ENCODE measurements at places on chromosomes 3 and 15.

- DNase-seq: no peak
Measured at GRCh38 chr15:61336026-61336638, 107.0 kb upstream of the RORA start.

- DNase-seq: no peak
Measured at GRCh38 chr3:51686512-51687215, 15.6 kb downstream of the TEX264 start.

DNA sequence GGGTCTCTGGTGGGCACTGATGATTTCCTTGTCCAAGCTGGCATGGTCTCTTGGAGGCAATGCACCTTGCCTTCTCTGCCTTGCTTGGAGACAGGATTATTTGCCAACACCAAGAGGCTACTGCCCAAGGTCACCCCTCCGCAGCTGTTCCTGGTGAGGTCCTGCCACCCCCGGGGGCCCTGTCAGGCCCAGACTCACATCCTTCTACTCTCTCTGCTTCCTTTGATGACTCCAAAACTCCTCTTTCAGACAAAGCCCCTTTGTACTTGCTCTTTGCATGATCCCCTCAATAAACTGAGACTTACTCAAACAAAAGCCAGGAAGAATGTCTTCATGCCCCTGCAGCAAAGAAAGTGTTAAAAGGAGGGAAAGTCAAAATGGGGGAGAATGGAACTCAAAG, 137.7 kb downstream of the MEX3B start:
- no peak for DNase-seq

GRCh38 chr3:159907828-159908227, 80.8 kb upstream of the IL12A start:
- no peak for DNase-seq

DNA sequence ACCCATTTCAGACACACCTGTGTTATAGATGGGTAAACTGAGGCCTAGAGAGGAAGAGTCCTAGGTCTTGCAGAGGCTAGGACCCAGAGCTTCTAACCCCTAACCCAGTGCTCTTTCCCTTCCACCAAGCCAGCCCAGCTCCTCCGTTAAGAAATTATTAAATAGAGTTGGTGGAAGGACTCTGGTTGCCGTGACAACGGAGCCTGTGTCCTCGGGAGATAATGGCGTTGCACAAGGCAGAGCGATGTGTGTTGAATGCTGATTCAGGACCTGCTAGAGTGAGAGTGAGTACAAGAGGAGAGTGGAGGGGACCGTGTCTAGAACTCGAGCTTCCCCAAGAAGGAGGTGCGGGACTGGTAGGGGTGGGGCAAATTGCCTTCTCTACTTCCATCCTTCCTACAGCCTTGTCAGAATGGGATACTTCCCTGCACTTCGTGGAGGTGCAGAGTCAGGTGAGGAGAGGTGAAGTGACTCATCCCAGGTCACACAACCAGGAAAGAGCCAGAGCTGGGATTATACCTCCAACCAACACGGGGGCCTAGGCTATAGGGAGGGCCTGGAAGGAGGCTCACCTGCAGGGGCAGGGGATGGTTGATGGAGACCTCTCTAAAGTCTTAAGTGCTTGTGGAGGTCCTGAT, 8.6 kb downstream of the SLC6A1 start:
- DNase-seq: no peak

DNA sequence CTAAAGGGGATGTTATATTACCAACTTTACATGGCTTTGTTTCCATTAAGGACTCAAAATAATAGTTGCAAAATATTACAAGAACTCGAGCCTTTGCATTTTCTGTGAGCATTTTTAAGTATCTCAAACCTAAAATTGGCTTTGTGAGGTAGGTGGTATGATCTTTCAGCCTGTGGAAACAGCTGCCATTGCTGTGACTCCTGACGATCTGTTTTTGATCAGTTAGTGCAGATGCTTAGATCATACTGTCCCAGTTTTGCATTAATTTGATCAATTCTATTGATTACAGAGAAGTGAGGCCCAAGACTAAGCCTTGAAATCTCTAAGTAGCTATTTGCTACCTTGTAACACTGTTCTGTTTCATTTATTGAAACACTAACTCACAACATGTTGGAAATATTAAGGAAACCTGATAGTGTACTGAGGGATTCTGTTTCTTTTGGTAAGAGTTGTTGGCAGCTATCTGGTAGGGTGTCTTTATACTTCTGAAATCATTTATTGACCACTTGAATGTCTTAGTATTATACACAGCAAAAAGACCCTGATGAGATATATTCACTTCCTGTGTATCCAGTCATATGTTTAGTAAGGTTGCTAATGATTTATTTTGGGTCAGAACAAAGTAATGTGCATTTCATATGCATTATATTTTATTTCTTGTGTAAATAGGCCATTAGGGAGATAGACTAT, 14.8 kb downstream of the SKIL start:
- DNase-seq: no peak

GRCh38 chr3:107921038-107921437, 169.8 kb downstream of the CD47 start:
- no peak for DNase-seq

DNA sequence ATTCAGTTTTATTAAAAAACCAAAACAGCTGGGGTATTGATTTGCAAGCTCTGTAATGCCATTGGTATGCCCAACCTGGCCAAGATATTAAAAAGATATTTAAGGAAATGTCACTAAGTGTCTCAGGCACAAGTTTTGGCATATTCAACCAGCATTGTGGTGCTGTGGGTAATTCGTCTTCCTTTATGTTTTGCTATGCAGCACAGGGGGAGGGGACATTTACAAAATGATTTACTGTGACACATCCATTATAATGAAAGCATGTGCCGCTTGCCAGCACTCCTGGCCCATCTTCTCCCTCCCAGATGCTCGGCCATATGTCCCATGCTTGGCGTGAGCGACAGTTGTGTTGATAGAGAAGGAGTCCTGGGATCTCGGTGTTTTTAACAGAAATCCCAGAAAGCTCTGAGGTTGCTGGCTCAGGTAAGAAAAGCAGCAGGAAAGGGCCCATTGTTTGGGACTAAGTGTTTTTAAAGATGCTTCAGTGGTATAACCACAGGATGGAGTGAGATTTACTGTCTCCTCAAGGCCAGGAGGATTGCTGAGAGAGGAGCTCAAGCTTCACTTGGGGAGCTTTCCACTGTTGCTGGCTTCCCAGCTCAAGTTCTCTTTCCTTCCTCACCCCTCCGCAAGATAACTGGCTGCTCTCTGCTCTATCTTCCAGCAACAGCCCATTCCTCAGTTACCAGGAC, 158.2 kb upstream of the TSC22D2 start:
- no peak for DNase-seq

DNA sequence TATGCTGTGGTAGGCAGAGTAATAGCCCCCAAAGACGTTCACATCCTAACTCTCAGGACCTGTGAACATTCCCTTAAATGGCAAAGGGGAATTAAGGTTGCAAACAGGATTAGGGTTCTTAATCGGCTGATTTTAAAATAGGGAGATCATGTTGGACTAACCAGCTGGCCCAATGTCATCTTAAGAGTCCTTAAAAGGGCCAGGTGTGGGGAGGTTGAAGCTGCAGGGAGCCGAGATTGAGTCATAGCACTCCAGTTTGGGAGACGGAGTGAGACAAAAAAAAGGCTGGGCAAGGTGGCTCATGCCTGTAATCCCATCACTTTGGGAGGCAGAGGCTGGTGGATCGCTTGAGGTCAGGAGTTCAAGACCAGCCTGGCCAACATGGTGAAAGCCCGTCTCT, 1.6 kb upstream of the FLNB start:
- DNase-seq: no peak

- no peak for DNase-seq
Measured at GRCh38 chr3:193335031-193335430, 43.5 kb downstream of the ATP13A5 start.

- no peak for DNase-seq
Measured at GRCh38 chr3:13080591-13080990, 7.4 kb upstream of the IQSEC1 start.
